ENCODE measurements at places on chromosomes 13 and 19. TPM values are rescaled to one million over a fixed set of nuclear protein-coding genes. Genes with fewer than 3 reads are reported as not detected.
A peak's percentile ranks its signal among the peaks of the same experiment; 100 is the strongest.

- DNase-seq = peak; percentile 100
Measured at GRCh38 chr19:53867225-53868090, at the start of gene MYADM. Gene MYADM, plus strand, starts transcription at chr19:53867883. Its CDS starts 5,647 bp downstream, at chr19:53873530.

DNA sequence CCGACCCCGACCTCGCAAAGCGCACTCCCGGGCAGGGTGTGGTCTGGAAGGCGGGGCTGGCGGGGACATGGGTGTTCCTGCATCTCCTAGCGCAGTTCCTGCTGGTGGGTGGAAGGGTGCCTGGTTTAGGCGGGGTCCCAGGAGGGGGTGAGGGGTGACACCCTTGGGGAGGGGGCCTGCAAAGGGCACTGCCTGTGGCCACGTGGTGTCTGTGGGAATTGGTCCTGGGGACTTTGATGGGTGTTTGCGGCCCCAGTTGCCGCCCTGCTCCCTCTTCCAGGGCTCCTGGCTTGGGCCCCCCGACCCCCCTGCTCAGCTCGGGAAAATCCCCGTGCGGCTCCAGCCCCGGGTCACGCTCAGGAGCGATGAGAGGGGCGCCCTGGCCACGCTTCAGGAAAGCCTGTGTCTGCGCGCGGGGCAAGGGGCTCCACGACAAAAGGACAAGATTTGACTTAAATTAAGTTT lies 19.1 kb downstream of the WTIP start:
- no peak for DNase-seq

DNA sequence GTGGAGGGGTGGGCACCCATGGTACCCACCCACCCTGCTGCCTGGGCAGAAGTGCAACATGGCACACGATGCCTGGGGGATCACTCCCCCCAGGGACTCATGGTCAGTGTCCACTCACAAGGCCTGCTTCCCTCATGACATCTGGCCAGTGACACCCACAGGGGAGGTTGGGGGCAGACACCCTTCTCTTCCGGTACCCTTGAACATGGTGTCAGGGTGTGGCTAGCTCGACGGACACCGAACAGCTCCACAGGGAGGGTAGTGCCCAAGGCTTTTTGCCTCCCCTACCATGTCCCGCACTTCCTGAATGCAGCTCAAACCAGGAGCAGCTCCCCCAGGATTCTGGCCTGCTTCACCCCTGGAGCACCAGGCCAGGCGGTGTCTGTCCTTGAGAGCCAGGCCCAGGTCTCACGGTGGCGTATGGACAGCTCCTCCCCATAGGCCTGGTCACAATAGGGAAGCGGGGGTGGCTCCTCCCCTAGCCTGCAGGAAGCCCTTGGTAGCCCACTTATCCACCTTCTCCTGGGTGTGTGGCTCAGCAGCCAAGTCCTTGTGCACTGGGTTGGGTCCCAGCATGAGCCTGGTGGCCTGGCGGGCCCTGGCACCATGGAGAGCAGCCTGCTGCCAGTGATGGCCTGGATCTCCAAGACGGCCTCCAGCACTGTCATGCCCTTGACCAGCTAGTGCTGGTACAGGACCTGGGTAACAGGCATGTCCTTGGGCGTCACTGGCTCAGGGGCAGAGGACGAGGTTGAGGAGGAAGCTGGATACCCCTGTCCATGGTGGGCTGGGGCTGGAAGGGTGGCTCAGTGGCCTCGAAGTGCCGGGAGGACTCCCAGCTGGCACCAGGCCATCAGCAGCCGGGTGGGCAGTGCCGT lies 7.8 kb downstream of the ACP4 start:
- no peak for DNase-seq

DNA sequence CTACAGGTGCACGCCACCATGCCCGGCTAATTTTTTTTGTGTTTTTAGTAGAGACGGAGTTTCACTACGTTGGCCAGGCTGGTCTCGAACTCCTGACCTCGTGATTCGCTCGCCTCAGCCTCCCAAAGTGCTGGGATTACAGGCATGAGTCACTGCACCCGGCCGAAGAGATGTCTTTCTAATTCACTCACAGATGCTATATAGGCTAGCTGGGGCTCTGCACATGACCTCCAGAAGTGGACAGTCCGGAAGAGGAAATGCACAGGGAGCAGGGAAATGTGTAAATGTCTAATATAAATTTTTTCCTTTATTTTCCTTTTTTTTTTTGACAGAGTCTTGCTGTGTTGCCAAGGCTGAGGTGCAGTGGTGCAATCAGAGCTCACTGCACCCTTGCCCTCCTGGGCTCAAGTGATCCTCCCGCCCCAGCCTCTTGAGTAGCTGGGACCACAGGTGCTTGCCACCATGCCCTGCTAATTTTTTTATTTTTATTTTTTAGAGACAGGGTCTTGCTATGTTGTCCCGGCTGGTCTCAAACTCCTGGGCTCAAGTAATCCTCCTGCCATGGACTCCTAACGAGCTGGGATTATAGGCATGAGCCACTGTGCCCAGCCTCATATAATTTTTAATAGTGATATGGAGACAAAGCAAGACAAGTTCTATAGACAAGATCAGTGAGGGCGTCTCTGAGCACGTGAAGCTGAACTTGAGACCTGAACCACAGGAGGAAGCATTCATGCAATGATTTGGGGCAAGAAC lies 8.4 kb downstream of the GIPC1 start:
- DNase-seq = no peak

- DNase-seq = no peak
Measured at GRCh38 chr13:40764587-40765403, 6.2 kb downstream of the MRPS31 start.

DNA sequence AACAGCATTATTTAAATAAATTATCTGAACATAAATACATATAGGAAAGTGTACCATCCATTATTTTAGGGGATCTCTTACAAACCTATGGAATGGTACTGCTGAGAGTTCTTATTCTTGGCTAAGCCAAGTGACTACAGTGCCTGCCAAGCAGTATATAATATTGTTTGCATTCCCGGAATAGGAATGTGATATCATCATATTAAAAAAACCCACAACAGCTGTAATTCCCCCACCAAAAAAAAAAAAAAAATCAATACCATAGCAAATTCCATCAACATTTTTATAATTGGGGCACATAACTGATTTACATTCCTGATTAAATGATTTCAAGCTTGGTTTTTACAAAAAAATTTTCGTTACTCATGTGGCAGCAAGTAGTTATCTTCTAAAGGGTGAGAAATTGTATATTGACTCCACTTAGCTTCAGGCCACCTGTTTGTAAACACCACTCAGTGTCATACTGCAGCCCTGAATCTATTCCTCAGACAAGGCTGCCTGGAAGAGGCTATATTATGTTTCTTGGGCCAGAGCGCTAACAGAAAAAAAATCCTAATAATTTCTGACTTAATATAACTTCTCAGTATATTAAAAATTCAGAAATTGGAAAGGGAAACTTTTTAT lies 278.1 kb downstream of the DNAJC15 start:
- no peak for DNase-seq

- DNase-seq = no peak
Measured at GRCh38 chr19:5354403-5354802, 13.8 kb upstream of the PTPRS start.

- DNase-seq = no peak
Measured at GRCh38 chr13:74067818-74068217, 66.4 kb downstream of the KLF12 start.

DNA sequence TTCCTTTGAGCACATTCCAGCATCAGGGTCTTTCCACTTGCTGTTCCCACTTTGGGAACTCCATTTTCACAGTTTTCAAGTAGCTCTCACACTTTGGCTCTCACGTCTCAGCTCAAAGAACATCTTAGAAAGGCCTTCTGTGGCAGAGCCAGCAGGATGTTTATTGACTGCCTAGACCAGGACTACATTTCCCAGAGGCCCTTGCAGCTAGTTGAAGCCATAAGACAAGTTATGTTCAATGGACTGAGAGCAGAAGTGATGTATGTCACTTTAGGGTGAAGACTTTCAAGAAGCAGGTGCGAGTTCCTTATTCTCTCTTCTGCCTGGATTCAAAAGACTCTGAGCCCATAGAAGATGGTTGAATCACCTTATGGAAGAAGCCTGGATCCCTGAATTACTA lies 4.3 kb upstream of the HAUS5 start:
- DNase-seq = no peak

- no peak for DNase-seq
Measured at GRCh38 chr13:97512732-97513131, 78.8 kb downstream of the RAP2A start.

GRCh38 chr19:35883882-35884281 lies 15.5 kb downstream of the APLP1 start:
- DNase-seq = no peak

The RFPL4AL1 gene
- not detected for total RNA-seq

The CD70 gene
- total RNA-seq = not detected
